M059J (cell line): ENCODE measurements at places on chromosomes 4 and X.

GRCh38 chr4:186871856-186872255 lies 148.2 kb upstream of the FAT1 start:
- no peak for DNase-seq

DNA sequence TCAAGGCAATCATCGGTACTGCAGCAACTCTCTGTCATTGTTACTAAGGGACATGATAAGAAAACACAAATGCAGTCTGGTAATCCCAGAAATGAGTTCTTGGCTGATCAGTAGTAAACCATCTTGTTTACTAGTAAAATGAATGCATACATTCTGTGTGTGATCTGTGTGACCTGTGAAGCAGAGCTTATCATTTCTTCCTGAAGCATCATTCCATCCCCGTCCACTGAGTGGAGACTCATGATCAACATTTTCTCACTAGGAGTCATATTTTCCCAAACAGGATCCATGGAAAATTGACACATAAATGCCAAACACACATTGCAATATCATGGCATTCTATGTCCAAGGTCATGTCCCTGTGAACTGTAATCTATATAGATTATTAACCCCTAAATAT lies 226.1 kb downstream of the ANKRD50 start:
- DNase-seq: no peak

DNA sequence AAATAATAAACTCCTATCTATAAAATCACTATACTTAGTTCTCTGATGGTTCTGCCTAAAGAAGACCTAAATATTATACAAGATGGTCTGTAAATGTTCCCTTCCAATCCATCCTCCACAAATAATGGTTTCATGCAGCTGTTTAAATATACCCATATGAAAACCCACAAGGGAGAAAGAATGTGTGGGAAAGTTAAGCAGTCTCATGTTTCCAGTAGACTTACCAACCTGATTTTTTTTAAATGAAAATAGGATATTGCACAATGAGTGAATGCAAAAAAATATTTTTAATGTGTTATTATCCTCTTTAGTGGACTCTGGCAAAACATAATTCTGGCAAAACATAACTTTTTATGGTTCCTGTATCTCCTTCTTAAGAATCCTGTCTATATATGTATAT lies 23.3 kb downstream of the CAMK2D start:
- peak; percentile 8 for DNase-seq

GRCh38 chr4:42464550-42465094 lies 67.3 kb downstream of the SHISA3 start:
- DNase-seq: peak; percentile 29
